ENCODE measurements at places on chromosomes 5 and 9.

DNA sequence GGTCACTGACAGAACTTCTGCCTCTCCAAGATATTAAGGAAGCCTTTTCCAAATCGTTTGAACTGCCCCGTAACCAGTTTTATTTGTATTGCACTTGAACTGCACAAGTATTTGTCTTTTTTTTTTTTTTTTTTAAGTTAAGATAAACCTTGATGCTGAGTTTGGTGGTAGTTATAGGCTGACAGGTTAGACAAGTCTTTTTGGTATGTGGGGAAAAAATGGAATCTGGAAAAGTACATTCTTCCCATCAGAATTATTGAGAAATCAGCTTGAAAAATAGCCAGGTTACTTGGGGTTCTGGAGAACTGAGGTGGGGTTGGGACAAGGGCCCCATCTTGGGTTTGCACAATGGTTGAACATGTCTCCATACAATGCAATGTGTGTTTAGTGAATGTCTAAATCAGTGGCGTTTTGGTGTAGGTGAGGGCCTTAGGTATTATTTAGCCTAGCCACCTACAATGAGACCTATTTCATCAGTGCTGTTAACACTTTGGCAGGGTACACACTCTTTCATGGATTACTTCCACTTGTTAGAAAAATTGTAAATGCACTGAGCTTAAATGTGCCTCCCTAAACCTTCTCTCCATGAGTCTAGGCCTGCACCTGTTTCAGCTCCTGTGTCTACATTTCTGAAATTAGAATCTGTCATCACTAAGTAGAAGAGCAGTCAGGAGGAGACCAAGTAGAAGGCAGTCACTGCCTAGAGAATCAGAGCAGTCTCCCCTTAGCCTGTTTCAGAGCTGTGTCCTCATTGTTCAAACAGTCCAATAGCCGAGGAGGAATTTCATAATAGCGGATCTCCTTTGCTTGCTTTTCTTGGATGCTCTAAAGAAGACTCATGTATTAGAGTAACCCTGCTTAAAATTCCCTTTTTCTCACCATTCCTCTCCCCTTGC is 140.0 kb upstream of the HMHB1 start:
- DNase-seq: no peak

DNA sequence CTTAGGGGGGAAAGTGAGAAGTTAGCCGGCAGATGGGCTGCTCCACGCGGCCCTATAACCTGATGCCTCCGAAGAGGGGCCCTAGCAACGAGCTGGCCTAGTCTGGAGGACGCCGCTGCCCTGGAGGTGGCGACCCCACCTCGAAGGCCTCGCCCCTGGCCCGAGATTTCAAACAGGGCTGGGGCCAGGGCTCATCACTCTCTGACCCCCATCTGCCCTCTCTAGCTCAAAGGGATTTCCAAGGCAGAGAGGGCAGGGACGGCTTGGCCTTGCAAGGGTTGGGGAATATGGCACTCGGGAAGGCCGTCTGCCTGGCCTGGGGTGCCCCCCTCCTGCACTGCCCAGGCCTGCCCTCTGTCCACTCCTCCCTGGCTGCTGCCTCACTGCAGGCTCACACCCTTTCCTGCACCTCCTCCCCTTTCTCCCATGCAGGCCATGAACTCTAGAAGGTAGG is 25.5 kb upstream of the TIFAB start:
- DNase-seq: no peak

DNA sequence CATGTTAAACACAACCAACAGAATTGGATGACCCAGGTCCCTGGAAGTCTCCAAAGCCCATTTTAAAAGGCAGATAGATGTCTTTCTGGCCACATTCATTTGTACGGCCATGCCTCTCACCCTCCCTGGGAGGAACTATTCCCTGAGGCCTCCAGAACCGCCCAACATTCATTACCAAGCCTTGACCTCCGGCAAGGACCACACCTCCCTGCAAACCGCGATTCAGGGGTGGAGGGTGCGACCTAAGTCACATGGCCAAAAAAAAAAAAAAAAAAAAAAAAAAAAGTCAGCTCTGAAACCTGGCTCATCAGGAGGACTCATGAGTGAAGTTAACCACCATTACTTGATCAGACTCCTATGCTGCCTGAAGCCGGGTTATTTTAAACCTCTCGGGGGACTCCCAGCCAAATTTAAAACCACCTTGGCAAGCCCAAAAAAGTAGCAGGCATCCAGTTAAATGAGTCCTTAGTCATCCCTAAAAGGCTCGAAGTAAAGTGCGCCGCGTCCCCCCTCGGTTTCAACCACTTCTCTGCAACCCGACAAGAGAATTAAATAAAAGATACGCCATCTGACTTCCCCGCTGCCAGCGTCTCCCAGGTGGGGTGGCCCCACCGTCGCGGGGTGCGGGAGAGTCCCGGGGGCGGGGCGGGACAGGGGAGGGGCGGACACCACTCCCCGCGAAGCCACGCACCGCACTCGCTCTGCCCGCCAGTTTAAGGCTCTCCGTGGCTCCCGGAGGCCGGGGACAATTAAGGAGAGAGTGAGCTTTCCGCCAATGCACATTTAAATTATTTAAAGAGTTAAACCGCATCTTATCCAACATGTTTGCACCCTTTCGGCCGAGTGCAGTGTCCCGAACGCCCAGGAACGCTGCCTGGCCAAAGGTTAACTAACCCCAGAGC is 2.3 kb downstream of the KLF9 start:
- DNase-seq: peak; percentile 47

GRCh38 chr5:56633950-56634349 is 181.4 kb upstream of the MAP3K1 start:
- DNase-seq: no peak

GRCh38 chr5:51380603-51381207 is 2.5 kb upstream of the ISL1 start:
- DNase-seq: no peak

GRCh38 chr5:157767689-157768088 is 24.2 kb downstream of the LSM11 start:
- DNase-seq: no peak

DNA sequence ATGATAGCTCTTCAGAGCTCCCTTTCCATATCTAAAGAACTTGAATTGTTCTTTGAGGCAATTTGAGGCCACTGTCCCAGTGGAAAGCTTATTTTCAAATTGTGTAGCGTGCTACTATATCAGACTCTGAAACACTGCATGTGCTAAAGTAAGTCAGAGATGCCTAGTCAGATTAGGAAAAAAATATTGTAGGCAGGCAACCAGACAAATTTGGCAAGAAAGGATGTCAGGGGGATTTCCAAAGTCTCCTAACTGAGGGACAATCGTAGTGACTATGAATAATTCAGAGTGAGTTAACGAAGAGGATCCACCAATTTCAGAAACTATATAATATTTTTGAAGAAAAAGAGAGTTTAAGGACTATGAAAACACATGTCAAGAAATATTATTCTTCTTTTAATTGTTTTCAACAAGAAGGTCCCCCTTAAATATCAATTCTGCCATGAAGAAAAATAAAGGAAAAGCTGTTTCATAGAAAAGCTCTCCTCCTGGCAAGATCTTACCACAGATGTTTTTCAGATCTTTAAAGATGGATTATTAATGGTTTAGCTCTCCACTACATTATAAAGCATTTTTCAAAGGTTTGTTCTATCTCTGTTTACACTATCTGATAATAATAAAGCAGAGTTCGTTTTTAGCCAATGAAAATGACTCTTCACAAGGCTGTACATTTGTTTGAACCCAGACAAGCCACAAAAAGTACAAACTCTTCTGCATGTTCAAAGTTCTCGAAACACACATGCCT is 273.5 kb upstream of the PTGER4 start:
- DNase-seq: no peak

- DNase-seq: no peak
These were observed 21.6 kb upstream of the HEMGN start for GRCh38 chr9:97959585-97959984.

GRCh38 chr5:6574537-6575245 is 58.2 kb downstream of the NSUN2 start:
- no peak for DNase-seq

DNA sequence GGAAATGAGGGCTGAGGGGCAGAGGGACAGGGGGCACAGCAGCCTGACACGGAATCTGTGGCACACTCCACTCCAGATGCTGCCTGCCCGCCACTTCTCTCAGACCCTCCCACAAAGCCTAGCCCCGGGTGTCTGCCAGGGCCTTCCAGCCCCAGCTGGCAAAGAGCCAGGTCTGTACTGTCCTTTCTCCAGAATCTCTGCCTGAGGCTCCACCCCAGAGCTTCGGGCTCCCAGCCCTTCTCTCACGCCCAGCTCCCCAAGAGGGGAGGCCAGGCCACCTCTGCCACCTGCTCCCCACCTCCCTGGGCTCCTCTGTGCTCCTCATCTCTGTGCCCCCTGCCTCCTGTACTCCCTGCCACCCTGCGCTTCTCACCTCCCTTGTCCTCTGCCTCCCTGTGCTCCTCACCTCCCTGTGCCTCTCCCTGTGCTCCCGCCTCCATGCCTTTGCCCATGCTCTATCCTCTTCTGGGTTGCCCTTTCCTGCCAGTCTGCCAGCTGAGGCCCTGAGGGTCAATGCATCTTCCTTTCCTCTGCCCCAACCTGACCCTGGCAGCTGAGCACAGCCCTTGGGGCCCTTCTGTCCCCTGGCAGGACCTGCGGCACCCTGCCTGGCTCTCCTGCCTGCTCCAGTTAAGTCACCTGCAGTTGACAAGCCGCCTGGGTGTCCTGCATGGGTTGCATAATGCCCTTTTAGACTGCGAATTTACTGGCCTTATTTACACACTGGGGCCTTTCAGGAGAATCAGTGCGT is 36.4 kb downstream of the RASGEF1C start:
- DNase-seq: no peak

DNA sequence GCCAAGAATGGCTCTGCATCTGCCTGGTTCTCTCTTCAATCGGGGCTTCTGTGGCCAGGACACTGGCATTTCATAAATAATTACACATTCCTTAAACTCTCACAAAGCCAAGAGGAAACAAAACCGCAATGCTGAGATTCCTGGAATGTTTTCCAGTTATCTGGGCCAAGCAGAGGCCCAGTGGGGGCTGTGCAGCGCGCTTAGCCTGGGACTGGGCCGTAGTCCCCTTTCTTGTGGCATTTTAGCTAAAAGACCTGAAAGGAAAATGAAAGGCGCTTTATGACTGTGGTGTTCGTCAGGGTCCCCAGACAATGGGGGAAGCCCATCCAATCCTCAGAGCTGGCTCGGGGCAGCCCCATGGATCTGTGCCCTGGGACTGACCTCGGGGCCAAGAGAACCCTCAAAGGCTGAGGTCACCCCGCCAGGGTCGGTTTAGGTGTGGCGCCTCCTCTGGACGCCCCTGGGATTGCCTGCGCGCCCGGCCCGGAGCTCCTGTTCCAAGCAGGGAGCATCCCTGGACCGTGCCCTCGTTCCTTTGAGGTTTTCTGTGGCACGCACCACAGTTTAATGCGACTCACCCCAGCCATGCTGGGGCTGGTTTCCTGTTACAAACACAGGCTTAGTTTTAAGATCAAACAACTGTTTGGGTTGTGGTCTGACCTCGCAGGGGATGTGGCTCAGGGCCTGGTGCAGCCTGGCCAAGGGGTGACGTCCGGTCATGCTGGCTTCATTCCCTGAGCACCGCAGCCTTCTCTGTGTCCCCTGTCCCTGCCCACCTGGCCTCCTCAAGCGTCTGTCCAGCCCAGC is 51.5 kb upstream of the NKD2 start:
- no peak for DNase-seq

- no peak for DNase-seq
These were observed 26.1 kb upstream of the ADRA1B start for GRCh38 chr5:159890141-159890540.

DNA sequence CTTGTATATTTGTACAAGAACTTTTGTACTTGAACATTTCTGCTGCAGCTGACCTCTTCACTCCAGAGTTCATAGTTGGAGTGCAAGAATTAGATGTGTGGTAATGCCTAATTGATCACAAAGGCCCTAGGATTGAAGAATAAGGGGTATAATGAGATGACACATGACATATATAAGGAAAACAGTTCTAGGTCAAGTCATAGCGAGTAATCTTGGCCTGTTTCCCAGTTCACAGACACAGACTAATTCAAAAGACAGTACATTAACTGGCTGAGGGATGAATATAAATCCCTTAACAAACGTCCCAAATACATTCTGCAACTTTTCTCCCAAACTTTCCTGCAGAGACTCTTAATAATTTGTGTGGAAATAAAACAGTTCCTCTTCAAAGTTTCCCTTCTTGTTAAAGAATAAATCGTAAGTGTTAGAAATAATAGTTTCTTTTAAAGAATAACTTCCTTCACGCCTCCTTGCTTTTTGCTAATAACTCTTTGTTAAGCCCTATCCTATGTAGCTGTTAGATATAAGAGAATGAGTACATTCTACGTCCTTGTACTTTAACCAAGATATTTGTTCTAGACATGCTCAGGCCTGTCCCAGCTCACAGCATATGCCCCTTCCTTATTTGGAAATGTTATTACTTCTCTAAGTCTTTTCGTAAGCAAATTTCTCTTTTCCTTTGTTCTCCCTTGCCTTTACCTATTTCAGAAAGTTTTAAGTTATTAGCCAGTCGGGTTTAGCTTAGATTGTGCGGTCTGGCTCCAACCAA is 556.4 kb upstream of the CTNND2 start:
- DNase-seq: no peak

GRCh38 chr5:73484511-73484910 is 13.7 kb upstream of the BTF3 start:
- DNase-seq: no peak

DNA sequence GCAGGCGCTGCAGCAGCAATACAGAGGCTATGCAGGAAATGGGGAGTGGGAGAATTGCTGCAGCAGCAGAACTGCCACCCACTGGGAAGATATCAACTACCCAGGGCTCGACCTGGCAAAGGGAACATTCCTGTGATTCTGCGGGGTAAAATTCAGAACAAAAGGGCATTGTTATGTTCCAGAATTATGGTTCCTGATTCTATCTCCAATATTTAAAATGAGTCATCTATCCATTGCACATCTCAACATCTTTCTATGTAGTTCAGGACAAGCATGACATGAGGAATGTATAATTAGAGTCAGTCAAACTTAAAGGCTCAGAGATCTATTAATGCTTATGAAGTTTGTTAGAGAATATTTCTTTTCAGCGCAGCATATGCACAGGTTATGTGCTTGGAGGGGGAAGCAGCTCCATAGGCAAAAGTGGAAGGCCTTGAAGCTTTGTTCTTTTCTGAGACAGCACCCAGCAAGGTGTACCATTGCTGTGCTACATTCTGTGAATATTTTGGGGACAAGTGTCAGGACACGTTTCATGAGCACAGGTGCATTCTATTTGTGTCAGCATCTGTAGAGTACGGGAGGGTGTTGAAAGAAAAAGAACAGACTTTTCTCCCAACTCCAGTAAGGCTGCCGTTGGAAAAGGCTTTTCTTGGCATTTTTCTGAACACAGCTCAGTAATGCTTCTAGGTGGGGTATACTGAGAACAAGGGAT is 395.6 kb upstream of the MPDZ start:
- DNase-seq: no peak

DNA sequence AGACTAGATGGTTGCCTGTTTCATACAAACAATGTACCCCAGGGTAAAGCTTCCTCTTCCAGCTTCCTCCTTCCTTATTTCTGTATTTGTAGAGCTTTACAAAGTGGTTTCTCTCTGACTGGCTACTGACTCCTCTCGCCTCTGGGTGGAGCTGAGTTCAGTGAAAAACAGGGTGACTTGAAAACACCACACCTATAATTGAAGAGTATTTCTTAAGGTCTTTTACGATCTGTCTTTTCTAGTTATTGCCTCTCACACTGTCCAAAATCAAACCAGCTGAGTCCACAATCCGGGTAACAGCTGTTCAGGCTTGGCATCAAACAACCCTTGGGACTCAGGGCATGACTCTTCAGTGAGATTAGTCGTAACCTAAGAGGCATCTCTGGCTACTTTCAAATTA is 200.4 kb downstream of the ARRDC3 start:
- DNase-seq: no peak

GRCh38 chr5:156340893-156341292 is 13.9 kb downstream of the SGCD start:
- DNase-seq: no peak

Measured in stimulated activated CD8-positive, alpha-beta memory T cell treated with anti-CD3 and anti-CD28 coated beads, Interleukin-15, amount 100 ng/mL, for 4 hours (primary cell).